ENCODE measurements at places on chromosomes 13 and 19.

GRCh38 chr13:79908381-79908780 is 427.4 kb downstream of the NDFIP2 start:
- no peak for DNase-seq

DNA sequence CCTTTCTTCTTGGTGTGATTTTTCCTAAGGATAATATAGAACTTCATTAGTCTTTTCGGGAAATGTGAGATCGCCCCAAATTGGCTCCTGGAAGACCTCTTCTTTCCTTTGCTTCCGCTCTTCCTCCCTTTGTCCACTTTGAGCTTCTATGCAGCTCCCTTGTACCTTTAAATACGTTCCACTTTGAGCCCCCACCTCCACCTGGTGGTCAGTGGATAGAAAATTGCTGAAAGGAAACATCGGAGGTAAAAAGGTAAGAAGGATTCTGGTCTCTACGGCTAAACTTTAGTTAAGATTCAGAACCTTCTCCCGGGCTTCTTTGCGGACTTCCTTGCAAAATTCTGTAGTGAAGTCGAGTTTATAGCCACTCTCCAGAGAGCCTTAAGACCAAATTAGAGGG is 55.0 kb upstream of the TM9SF2 start:
- no peak for DNase-seq

DNA sequence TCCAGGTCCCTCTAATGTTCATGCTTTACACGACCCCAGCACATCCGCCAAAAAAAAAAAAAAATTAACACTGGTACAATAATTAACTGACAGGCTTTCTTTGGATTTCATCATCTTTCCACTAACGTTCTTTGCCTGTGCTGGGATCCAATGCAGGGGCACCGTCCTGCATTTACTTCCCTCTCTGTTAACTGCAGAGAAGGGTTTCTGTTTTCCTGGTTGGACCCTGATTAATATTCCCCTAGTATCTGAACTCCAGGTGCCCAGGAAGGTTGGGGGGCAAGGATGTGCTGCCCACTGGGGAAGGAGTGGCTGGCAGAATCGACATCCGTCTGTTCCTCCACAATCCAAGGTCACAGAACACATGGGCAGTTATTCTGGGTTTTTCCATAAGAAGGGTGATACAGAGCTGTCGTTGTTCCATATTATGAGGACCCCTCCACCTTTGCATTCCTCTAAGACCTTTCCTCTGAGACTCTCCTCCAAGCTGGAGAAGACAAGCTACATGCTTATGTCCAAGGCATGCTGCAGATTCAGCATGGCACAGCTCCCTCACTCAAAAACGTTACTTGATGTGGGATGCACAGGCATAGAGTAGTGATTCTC is 4.5 kb upstream of the LAIR1 start:
- no peak for DNase-seq

GRCh38 chr13:26816881-26817280 is 56.3 kb upstream of the GPR12 start:
- no peak for DNase-seq

- no peak for DNase-seq
Observed at GRCh38 chr13:112060899-112061366, 6.0 kb upstream of the SOX1 start.

DNA sequence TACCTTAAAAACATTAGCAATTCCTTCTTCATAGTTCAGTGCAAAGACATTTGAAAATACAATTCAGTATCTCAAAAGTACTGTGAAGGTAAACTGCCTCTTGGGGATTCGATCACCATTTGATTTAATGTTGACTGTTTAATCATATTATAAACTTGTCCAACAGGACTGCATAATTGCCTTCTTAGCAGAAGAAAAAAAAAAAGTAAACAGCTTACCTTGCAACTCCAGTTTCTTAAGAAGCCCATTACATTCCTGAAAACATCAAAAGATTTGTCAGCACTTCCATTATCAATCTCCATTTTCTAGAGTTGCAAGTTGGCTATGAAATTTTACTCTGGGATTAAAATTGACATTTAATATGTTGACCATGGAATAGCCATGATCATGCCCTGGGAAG is 1154.6 kb downstream of the OLFM4 start:
- DNase-seq = no peak

GRCh38 chr13:40664350-40665125 is 1.9 kb downstream of the FOXO1 start:
- peak; percentile 53 for DNase-seq

DNA sequence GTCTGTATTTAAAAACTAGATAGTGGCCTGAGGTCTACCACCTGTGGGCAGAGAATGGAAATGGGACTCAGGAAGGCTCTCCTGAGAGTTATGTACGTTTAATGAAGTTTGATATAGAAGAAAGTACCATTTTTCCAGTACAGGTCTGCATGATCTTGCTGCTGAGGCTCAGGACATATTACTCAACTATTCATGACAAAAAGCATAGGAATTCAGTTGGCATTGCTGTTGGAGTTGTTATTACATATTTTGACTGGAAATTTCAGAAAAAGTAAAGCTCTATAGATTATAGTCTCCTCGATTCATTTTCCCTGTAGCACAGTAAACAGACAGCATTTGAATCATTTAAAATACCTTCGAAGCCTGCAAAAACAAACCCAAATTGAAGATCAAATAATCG is 469.8 kb downstream of the DCT start:
- no peak for DNase-seq

- DNase-seq = no peak
Observed at GRCh38 chr19:49889038-49889686, 7.5 kb downstream of the IL4I1 start.

GRCh38 chr13:52809310-52809769 is 39.1 kb downstream of the PCDH8 start:
- peak; percentile 14 for DNase-seq

- no peak for DNase-seq
Observed at GRCh38 chr19:47497821-47498520, 14.0 kb upstream of the KPTN start.

- no peak for DNase-seq
Observed at GRCh38 chr13:111380431-111380830, 60.0 kb downstream of the TEX29 start.

DNA sequence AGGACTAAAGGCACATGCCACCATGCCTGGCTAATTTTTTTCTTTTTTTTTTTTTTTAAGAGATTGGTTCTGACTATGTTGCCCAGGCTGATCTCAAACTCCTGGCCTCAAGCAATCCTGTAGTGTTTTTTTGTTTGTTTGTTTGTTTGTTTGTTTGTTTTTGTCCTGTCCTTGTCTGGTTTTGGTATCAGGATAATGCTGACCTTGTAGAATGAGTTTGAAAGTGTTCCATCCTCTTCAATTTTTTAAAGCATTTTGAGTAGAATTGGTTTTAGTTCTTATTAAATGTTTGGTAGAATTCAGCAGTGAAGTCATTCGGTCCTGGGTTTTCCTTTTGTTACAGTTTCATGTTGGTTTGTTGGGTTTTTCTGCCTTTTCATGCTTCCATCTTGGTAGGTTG is 19.2 kb downstream of the CEACAM4 start:
- no peak for DNase-seq

DNA sequence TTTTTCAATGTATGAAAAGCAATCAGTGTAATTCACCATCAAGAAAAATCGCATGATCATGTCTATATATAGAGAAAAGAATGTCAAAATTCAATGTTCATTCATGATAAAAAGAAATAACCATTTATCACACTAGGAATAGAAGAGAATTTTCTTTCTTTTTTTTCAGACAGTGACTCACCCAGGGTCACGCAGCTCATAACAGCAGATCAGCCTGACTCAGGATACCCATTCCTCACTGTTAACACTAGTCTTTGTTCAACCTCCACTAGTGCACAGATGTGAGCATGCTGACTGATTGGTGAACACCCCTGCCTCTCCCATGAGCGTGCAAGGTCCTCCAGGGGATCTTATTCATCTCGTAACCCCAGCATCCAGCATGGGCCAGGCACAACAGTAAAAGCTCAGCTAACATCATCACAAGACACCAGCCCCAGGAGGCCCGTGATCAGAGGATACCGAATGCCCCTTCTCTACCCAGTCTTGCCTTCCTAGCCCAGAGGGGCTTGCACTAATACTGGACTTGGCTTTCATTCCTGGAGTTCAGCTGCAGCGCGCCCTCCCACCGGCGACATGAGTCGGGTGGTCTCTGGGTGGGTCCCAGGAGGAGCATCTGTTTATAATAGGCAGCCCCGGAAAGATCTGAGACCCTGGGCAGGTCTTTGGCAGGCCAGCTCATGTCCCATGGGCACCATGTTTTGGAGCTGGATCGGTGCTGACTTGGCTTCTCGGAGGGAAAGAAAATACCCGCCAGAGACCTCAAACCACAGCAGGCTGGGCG is 539.5 kb upstream of the SLC10A2 start:
- DNase-seq = no peak

DNA sequence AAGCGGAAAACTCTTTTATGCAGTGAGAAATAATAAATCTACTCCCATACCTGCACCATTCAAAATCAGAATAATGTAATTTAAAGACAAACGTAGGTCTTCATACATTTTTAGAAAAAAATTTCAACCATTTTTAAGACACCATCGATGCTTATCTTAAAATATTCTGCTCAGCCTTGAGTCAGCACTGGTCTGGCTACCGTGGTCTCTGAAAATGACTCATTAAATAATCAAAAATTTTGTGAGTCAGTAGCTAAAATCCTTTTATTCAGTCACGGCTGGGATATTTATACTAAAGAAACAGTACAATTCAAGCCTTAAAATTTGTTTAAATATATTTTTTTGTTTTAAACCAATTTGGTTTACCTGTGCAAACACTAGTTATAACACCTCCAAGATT is 2862.8 kb upstream of the PCDH20 start:
- DNase-seq = no peak

DNA sequence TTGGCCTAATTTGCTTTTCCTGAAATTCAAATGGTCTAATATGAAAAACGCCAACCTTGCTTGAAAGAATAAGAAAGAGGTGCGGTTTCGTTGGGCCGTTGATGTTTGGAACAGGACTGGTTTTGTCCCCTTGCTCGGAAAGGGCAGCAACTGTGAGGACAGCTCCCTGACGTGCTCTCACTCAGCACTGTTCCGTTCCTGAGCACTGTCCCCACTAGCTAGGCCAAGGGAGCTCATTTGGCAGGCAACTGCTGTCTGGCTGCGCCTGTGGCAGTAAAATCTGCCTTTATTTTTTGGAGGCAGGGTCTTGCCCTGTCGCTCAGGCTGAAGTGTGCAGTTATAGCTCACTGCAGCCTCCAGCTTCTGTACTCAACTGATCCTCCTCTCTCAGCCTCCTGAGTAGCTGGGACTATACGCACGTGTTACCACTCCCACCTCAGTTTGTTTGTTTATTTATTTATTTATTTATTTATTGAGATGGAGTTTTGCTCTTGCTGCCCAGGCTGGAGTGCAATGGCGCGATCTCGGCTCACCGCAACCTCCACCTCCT is 4.5 kb downstream of the LDLR start:
- no peak for DNase-seq

DNA sequence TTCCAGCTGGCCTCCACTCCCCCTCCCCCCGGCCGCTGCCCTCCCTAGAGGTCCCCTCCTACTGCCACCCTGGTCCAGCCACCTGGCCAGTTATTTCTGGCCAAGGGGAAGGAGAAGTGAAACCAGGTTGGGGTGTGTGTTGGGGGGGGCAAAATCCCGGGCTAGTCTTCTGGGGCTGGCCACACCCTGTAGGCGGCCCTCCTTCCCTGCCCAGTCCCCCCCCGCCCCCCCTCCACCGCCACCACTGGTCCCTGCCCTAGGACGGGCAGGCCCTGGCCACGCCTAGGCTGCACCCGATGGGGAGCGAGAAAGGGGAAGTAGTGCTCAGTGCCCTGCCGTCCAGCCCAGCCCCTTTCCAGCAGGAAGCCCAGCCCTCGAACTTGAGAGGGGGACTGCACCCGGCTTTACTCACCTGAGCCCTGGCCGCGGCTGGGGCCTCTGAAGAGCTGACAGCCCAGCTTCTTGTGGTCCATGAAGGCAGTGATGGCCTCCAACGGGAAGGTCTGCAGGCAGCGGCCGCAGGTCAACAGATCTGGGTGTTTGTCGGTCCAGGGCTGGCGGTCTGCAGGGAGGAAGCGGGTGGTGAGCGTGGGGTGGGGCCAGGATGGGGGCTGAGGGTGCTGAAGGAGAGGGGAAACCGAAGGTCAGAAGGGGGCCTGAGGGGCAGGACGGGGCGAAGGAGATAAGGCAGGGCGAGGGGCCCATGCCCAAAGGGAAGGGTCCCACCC is 813 bp downstream of the ZNF296 start:
- DNase-seq = peak; percentile 87

GRCh38 chr19:10419200-10419645 is 1.1 kb upstream of the PDE4A start:
- DNase-seq = no peak

DNA sequence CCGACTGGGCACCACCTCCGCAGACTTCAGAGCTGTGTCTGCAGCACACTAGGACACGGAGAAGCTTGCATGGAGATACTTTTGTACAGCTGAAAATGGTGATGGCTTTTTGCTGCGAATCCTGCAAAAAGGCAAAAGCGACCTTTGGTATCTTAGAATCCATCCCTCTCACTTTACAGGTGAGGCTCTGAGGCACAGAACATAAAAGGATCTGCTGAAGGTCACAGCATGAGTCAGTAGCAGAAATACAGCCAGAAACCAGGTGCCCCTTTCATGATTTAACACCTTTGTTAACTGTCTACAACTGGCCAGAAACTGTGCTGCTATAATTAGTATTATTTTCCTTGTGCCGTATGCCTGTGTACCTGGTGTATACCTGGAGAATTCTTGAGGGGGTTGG is 48.3 kb downstream of the EFNB2 start:
- no peak for DNase-seq

- no peak for DNase-seq
Observed at GRCh38 chr13:39379667-39380655, 223.0 kb downstream of the LHFPL6 start.

GRCh38 chr19:28744014-28744413 is 468.9 kb downstream of the UQCRFS1 start:
- no peak for DNase-seq

DNA sequence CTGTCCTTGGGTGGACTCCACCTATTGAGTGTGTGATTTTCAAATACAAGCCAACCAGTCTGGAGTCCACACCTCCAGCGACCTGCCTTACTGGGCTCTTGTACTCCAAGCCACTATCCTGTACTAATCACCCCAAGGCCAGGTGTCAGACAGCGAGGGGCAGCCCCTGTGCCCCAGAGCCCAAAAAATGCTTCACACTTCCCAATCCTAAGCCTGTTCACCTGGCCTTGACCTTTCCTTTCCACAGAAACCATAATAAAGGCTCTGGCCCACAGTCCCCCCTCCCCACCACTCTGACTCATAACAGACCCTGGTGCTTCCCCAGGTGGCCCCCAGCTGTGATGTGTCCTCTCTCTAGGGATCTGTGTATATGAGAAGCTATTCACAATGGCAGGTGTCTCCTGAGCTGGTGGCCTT is 3.9 kb downstream of the CD209 start:
- no peak for DNase-seq

- no peak for DNase-seq
Observed at GRCh38 chr13:39197647-39198007, 159.4 kb downstream of the NHLRC3 start.

GRCh38 chr19:958967-959855 is 24.9 kb upstream of the WDR18 start:
- no peak for DNase-seq

- no peak for DNase-seq
Observed at GRCh38 chr13:97849305-97849704, 104.2 kb upstream of the IPO5 start.
